ENCODE measurements at places on chromosomes 7 and 10. TPM values are rescaled to one million over a fixed set of nuclear protein-coding genes. Genes with fewer than 3 reads are reported as not detected.

Gene VENTX
- total RNA-seq, result 0.09 TPM

Gene PGAM2
- 13.0 TPM for total RNA-seq

Gene TRIM50
- total RNA-seq, result not detected

Gene AMZ1
- total RNA-seq, result 2.4 TPM

Gene NRCAM
- 194 TPM for total RNA-seq

Gene VPS37D
- 14.7 TPM for total RNA-seq

Gene EPHB6
- 11.7 TPM for total RNA-seq

Gene AKR1C1
- total RNA-seq, result 22.4 TPM

Gene CDH23
- total RNA-seq, result 4.5 TPM

Gene LRRD1
- 1.7 TPM for total RNA-seq

Gene TMEM236
- total RNA-seq, result 0.18 TPM

Gene IL6
- total RNA-seq, result not detected

Gene PPP3CB
- total RNA-seq, result 90.7 TPM

Gene HYCC1
- 28.8 TPM for total RNA-seq

Gene SH2D4B
- 0.36 TPM for total RNA-seq

Gene PRRT4
- 6.5 TPM for total RNA-seq

Gene TMEM270
- total RNA-seq, result not detected

Gene HYAL4
- not detected for total RNA-seq

Gene NEUROD6
- total RNA-seq, result 35.3 TPM

Gene WEE2
- 0.45 TPM for total RNA-seq

Gene NPY4R
- total RNA-seq, result 0.27 TPM

Gene LHPP
- total RNA-seq, result 8.1 TPM

Gene GDF10
- total RNA-seq, result 13.6 TPM

Gene OPALIN
- not detected for total RNA-seq

Gene ZNF273
- total RNA-seq, result 27.0 TPM

Gene PTEN
- 220 TPM for total RNA-seq
